ENCODE measurements at places on chromosomes 6 and 20.

- no peak for DNase-seq
These were observed 126.0 kb downstream of the RNASET2 start for GRCh38 chr6:166830185-166830890.

DNA sequence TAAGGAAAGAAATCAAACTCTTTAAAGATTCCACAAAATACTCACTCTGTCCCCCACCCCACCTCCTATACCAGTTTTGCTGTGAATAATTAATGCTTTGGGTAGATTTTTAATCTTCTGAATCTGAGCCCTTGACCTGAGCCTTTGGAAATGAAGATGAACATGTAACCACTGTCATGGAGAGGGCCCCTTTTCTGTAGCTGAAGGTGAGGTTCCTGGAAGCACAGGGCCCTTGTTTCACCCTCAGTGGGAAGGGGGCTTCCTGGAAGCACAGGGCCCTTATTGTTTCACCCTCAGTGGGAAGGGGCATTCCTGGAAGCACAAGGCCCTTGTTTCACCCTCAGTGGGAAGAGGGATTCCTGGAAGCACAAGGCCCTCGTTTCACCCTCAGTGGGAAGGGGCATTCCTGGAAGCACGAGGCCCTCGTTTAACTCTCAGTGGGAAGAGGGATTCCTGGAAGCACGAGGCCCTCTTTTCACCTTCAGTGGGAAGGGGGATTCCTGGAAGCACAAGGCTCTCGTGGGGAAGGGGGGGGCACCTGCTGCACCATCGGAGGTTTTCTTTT is 75.7 kb downstream of the DACT2 start:
- no peak for DNase-seq

DNA sequence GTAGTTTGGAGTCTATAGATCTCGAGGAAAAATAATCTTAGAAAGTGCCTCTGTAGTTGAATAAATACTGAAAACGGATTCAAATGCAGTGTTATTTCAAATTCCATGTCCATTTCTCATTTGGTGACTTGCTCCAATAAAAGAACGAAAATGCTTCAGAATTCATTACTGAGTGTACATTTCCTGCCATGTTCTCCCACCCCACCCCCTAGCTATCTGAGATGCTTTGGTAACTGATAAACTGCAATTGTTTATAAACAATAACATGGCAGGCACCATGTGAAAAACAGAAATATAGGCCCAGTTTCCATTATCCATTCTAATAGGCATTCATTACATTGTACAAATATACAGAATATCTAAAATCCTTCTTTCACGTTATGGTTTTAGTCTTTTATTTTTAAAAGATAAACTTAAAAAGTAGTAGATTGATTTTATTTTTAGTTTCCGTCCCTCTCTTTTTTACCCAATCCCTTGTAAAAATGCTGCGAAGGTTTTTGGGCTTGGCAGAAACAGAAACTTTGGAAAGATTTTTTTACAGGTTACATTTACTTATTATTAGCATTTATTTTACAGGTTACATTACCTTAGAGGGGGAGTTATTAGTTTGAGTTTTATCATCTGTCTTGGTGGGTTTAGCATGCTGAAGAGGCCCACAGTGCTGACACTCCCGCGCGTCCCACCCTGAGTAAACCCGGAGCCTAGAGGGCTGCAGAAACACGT is 1.5 kb downstream of the FAM162B start:
- DNase-seq: no peak

DNA sequence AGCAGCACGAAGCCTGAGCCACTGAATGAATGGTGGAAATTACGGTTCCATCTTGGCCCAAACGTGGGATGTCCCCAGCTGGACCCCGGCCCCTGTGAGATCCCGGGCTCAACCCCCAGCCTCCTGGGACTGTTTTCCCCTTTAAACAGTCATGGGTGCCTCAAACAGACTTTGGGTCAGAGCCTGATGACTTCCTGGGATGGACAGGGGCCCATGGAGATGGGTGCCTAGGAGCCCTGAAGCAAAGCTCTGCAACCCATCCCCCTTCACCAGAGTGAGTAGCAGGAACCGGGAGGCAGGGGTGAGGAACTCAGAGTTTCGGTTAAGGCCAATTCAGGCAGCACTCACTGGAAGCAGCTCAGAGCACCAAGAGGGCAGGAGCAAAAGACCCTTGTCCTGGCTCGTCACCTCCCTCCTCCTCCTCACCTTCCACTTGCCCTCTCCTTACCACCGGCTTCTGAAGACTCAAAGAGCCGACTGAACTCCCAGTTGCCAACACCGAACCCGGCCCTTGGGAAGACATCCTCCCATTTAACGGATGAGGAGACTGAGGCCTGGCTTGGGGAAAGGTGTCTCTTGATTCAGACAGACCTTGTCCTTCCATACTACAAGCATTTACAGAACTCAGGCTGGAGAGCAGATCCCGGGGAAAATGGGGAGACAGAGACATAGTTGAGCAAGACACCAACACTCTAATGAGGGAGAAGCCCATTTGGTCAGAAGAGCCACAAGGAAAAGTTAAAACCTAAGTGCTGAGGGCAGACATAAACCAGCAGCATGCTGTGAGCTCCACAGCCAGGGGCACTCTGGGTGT is 14.9 kb upstream of the TLDC2 start:
- DNase-seq: no peak

DNA sequence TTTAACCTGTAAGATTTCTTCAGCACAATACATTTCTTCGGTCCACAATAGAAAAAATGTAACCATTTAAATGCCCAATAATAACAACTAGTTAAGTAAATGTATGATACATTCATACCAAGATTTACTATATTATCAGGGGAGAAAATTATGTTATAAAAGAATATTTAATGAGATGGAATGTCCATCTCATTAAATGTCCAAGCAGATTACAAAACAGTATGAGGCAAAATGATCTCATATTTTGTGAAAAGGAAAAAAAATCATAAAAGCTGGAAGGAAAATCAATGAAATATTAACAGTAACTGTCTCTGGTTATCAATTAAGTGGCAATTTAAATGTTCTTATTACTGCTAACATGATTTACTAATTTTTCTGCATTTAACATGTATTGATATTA is 10.1 kb upstream of the HEY2 start:
- no peak for DNase-seq

DNA sequence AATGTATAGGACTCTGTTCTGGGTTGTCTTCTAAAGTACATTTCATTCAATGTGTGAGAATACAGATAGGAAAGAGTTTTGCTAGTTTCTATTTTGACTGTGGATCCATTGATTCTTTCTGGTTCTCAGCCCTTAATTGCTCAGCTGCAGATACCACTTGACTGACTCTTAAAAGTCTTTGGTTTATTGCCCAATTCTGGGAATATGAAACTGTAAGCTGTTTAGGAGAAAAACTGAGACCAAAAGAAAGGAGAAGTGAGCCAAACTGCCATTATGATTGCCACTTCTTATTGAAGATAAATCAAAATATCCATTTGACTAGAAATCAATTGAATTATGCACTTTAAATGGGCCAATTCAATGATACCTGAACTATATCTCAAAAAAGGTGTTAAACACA is 211.4 kb downstream of the ESR1 start:
- no peak for DNase-seq

GRCh38 chr6:21753241-21754108 is 159.9 kb downstream of the SOX4 start:
- no peak for DNase-seq

DNA sequence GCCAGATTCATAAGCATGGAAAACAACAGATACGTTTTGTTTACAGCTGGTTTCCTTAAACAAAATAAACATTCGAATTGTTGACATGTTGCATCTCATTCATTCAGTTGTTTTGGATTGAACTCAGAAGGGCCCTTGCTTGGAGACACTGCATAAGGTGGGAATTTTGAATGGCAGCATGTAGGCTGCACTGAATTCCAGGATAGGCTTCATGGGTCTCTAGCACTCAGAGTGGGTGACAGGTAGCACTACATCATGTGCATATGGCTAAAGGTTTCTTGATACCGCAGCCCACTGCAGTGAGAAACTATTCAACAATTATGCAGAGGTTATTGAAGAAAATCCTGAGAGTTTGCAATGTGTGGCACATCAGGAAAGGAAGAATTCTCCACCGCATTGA is 1.6 kb downstream of the BEND6 start:
- DNase-seq: no peak

DNA sequence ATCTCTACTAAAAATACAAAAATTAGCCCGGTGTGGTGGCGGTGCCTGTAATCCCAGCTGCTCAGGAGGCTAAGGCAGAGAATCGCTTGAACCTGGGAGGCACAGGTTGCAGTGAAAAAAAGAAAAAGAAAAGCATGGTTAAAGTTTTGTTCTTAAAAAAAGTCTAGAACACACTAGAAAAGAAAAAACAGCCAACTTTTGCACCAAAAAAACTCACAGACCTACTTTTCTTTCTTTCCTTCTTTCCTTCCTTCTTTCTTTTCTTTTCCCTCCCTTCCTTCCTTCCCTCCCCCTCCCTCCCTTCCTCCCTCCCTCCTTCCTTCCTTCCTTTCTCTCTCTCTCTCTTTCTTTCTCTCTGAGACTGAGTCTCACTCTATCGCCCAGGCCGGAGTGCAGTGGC is 204.4 kb downstream of the BTBD9 start:
- no peak for DNase-seq

DNA sequence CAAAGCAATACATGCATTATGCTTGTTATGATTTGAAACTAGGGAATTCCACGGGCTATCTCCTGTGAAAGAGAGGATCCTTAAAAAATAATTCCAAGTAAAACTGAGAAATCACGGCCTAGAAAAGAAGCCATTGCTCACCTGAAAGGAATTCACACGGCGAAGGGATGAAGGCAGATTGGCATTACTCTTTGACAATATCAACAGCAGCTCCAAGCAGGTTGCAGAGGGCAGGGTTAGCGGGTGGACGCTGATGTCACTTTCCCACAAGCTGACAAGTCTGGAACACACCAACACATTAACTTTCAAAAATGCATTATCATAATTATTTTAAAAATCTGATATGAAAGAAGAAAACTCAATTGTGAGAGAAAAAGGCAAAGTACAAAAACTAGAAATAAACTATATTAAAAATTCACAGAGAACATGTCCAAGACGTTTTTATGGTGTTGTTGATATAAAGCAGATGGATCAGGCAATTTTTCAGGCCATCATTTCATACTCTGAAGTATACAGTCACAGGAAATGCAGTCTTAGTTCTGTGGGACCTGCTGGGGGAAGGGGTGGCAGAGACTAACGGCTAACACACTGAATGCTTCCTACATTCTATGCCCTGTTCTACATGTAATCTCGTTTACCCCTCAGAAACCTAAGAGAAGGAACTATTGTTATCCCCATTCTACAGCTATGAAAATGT is 108.3 kb downstream of the UBE3D start:
- DNase-seq: no peak

DNA sequence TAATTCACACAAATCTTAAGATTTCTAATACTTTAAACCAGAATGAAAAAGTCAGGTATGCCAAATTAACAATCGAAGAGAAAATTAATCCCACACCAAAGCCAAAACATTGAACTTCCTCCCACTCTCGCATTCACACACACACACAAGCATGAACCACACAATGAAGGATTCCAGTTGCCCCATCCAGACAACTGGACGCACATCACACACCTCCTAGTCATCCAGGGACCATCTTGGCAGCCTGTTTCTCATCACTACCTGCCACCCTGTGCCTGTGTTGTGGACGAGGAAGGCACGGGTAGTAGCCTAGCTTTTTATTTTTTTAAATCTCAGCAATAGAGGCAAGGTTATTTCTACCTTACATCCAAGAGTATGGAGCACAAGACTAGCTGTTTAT is 15.2 kb downstream of the B4GALT5 start:
- DNase-seq: no peak

GRCh38 chr6:120918137-120918536 is 416.1 kb downstream of the TBC1D32 start:
- DNase-seq: no peak

GRCh38 chr6:143676437-143677045 is 1.2 kb upstream of the PHACTR2 start:
- no peak for DNase-seq

DNA sequence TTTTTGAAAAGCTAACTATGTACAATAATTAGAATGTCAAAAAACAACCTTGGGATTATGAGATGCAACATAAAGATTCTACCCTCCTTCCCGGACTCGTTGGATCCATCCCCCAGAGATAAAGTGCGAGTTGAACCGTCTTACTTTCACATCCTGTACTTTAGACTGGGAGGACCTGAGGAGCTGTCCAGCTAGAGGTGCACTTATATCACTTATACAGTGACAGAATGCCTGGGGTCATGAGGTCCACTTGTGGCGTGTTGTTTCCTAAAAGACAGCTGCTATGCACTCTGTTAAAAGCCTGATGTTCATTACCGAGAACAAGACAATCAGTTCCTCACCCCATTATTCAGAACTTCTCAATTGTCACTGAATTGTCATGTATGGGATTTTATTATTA is 2.1 kb downstream of the CDS2 start:
- DNase-seq: no peak

DNA sequence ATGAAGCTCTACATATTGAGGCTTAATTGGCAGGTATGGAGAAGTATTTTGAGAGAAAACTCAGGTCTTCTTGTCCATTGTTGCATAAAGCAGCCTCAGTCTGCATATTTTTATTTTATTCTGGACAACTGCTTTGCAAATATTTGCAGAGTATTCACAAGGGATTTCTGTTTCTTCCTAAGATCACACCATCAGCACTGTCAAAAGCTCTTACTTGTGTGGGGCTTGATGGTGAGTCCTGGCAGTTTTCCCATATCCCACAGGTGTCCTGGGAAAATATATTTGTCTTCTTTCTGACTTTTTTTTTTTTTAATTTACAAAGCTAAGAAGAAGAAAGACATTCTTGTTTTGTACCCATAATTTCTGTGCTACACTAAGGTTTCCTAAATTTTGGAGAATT is 16.9 kb upstream of the MLIP start:
- no peak for DNase-seq

- DNase-seq: no peak
These were observed 90.5 kb upstream of the SNX9 start for GRCh38 chr6:157732416-157733161.

- DNase-seq: no peak
These were observed 958.8 kb downstream of the TFAP2A start for GRCh38 chr6:9455864-9456658.
